ENCODE measurements at places on chromosomes 11 and 22.

DNA sequence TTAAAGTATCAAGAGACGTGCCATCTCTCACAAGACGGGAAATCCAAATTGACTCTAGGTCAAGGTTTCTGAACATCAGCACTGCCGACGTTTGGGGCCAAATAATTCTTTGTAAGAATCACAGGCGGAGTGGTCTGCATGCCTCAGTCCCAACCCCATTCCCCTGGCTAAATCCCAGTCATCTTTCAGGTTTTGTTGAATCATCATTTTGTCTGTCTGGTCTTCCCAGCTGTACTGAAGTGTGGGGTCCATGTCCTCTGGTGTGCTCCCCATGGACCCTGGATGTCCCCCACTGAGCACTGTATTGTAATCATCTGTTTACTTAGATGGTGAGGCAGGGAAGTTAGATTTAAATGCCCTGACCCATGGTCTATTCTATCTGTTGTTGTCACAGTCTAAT is 103.6 kb upstream of the GALNT18 start:
- DNase-seq: no peak

DNA sequence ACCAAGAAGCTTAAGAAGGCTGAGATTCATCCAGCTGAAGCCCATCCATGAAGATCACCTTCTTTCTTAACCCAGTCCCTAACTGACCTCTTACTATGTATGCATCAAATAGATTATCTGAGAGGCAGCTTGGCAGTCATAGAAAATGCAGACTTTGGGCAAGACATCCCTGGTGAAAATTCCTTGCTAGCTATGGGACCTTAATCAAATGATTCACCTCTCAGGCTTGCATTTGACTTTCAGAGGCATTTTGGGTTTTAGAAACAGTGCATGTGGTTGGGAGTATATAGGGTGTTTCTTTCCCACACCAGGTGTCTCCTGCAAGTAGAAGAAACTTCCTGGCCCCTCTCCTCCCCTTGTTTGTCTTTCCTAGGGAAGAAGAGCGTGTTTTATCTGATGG is 188.5 kb upstream of the ISX start:
- peak; percentile 65 for DNase-seq

DNA sequence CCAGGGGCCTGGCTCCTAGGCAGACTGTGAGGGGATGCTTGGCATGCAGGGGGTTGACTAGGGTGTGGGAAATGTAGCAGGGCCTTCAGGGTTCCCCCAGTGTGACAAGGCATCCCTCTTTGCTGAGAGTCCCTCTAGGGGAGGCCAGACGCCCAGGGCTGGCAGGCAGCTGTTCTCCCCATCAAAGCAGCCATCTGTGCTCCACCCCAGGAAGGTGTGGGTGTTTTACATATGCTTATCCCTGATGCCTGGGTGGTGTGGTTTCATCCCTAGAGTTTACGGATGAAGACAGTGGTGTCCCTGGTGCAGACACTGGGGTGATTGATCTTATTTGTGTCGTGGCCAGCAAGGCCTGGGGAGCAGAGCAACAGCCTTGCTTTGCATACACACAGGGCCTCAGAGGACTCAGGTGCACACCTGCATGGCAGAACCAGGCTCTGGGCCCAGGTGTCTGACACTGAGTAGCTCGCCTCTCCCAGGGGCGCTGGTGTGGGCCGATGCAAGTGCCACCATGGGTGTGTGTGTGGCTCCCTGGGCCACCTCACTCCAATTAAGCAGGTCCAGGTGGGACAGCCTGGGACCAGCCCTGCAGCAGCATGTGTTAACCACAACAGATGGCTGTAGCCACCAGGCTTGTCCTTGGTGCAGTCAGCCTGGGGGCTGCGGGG is 74.2 kb downstream of the MED15 start:
- DNase-seq: no peak

DNA sequence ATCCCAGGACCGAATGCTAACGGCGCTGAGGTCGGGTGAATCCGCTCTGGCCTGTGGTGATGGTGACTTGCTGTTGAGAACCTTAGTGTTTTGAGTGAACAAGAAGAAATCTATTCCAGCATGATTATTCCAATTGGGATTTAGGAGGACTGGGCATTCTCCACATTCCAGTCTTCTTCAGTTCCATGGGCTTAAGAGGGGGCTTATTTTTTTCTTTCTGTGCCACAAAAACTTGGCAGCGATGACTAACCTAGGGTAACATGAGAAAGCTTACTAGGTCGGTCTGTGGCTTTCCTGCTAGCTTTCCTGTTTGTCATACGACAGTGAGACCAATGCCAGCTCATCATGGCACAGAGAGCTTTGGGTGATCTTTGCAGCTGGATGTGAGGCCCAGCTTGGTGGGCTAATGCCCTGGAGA is 62.9 kb upstream of the ATXN10 start:
- DNase-seq: peak; percentile 85

GRCh38 chr11:69089258-69089657 is 40.5 kb downstream of the TPCN2 start:
- DNase-seq: peak; percentile 82

GRCh38 chr11:6094186-6094585 is 13.3 kb upstream of the OR56B4 start:
- DNase-seq: no peak

GRCh38 chr22:42022162-42022847 is 23.7 kb downstream of the WBP2NL start:
- no peak for DNase-seq

DNA sequence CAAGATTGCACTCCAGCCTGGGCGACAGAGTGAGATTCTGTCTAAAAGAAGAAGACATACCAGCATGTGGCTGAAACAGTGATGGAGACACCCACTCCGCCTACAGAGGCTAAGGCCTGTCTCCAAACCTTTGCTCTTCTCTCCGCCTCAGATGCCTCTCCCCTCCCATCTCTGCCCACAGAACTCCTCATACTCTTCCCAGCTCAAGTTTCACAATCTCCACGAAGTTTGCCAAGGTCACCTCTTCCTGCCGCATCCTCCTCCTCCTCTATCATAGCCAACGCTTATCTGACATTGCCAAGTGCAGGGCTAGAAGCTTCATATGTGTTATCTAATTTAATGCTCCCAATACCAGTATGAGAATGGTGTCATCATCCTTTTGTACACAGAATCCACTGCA is 25.9 kb upstream of the FBLN1 start:
- peak; percentile 67 for DNase-seq

DNA sequence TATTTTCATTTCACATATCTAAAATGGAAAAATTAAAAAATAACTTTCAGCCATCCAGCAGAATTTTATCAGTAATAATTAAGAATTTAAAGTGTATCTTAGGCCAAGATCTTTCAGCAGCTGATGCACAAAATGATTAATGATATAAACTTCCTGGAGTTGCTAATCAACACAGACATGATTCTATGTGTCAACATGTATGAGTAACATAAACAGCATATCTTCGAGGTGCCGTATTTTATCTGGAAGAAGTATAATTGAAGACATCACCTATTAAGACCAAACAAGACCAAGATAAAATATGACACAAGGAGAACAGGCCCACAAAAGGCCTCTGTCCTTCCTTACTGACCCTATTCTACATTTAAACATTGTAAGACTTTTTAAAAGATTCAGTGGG is 45.2 kb downstream of the SLC5A12 start:
- DNase-seq: no peak

DNA sequence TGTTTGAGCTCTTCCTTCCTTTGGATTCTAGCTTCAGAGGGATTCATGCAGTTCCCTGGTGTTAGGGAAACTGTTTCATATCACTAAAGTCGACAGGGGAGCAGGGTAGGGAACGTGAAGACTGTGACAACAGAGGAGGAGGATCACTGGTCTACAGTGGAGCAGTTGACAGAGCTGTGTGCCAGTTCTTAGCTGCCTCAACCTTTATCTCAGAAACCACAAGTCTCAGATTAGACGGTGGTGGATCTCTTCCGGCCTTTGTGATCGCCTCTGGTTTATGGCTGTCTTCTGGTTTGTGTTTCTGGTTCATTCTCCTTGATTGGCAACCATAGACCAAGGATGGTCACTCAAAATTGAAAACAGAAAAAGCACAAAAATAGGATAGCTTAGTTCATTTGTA is 538.9 kb upstream of the API5 start:
- DNase-seq: no peak

DNA sequence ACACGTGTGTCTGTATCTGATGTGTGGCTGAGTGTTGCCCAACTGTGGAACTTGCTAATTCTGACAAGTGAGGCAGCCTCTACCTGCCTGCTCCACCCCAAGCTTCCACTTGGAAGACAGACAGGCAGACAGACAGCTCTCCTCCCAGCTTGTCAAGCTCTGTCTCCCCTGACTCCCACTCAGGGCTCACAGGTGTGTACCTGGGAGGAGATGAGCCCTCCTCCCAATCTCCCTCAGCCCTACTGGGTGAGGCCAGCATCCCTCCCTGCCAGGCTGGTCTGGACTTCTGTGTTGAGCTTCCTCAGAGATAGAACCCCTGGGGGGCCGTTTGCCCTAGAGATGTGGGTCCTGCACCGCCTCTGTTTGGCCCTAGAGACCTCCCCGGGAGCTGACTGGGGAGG is 1.0 kb upstream of the CHRM1 start:
- DNase-seq: no peak

GRCh38 chr11:111095327-111095726 is 150.2 kb upstream of the POU2AF2 start:
- no peak for DNase-seq

DNA sequence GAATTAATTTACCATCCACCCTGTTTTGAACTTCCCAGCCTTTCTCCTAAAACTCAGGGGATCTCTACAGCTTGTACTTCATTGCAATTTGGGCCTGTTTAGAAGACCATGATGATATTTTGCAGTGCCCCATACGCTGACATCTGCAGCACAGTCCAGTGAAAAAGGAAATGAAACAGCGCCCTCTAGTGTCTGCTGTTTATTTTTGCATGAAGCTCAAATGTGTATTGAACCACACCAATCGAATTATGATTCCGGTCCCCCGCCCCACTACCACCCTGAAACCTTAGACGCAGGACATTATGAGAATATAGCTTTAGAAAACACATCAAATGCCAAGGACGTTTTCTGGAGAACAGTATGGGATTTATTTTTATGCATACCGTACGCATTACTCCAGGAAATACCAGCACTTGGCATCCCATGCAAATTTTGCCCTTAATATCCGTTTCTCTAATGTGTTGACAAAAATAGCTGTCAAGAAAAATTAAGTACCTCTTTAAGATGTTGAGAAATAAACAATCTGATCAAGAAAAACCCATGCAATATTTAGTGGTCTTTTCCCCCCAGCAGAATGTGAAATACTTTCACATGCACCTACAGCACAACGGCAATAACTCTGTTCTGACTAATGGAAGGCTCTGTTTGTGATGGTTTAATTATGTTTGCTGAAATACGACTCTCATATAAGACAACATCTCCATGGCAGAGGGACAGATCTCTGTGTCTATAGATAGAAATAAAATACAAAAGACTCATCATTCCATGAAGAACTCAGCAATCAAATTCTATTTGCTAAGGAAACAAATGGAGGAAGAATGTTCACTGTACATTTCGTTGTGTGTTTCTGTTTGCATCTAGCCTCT is 93.9 kb downstream of the TECTA start:
- peak; percentile 57 for DNase-seq

DNA sequence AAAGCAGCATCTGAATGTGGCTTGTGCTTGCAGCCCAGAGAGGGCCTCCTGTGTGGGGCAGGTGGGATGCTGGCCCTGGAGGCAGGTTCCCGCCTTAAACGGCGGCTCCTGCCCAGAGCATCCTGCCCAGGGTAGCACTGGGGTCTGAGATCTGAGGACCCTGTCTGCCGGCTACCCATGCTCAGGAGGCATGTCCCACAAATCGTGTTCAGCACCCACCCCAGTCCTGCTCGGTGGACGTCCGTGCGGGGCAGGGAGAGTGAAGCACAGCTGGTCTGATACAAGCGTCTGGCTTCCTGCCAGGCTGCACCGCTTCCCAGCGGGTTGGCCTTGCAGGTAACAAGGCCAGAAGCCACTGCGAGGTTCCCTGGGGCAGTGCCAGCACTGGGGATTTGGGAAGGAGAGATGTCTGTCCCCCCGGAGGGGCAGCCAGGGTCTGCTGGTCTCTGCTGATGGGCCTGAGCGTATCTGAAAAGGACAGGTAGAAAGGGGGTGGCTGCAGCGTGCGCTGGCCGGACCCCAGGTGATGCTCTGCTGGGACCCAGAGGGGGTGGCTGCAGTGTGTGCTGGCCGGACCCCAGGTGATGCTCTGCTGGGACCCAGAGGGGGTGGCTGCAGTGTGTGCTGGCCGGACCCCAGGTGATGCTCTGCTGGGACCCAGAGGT is 3.6 kb downstream of the TRABD start:
- no peak for DNase-seq

DNA sequence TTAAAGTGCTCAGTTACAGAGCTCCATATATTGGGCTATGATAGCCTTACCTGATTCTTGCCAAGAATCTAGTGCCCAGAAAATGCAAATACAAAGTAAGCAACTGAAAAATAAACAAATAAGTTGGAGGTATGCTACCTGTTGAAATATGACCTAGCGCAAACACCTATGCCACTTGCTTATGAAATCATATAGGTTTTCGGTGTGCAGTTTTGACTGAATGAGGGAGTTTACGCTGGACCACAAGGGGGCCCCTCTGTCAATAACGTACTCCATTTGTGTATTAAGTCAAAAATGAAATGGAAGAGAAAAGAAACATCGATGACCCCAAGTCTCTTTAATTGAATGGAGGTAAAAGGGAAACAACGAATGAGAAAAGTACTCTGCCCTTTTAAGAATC is 84.9 kb upstream of the TRIM77 start:
- no peak for DNase-seq

DNA sequence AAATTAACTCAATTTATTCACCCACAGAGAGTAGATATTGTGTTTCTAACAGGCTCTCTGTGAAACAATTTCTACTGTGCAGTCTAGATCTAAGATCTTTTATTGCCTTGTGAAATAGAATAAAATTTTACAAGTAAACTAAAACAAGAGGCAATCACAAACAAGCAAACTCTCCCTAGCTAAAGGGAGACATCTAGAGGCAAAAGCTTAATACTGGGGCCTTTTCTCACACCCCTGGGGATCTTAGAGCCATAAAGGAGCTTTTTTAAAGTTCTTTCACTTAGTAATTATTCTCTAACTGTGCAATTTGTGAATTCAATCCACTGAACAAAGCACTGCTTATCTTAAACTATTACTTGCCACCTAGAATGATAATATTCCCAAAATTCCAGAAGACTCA is 19.7 kb downstream of the ALG9 start:
- DNase-seq: peak; percentile 37

- DNase-seq: no peak
Measured at GRCh38 chr22:33564683-33565082, 355.6 kb downstream of the LARGE1 start.

- no peak for DNase-seq
Measured at GRCh38 chr11:134573857-134574256, 161.8 kb upstream of the B3GAT1 start.

DNA sequence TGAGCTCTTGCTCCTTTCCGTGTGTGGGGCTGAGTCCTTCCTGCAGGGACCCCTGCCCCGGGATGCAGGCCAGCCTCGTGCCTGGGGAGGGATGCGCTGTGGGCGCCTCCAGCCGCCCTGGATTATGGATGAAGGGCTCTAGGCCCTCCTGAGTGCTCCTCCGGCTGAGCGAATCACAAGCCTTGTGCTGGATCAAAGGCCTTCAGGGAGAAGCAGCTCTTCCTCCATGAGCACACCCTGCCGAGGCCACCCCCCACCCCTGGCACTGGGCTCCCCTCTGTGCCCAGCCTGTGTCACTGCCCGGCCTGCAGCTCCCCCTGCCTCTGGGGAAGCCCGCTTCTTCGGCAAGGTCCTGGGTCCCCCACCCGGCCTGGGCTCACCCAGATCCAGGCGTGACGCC is 43.8 kb downstream of the BRSK2 start:
- DNase-seq: no peak

- no peak for DNase-seq
Measured at GRCh38 chr22:24982301-24983056, 30.0 kb downstream of the KIAA1671 start.

- peak; percentile 51 for DNase-seq
Measured at GRCh38 chr11:34348919-34349318, 8.9 kb downstream of the ABTB2 start.

- no peak for DNase-seq
Measured at GRCh38 chr22:38716826-38717225, 11.1 kb downstream of the GTPBP1 start.

Data from AG10803 (cell line).